ENCODE measurements at places on chromosomes 5 and 9. TPM values are rescaled to one million over a fixed set of nuclear protein-coding genes. Genes with fewer than 3 reads are reported as not detected.

DNA sequence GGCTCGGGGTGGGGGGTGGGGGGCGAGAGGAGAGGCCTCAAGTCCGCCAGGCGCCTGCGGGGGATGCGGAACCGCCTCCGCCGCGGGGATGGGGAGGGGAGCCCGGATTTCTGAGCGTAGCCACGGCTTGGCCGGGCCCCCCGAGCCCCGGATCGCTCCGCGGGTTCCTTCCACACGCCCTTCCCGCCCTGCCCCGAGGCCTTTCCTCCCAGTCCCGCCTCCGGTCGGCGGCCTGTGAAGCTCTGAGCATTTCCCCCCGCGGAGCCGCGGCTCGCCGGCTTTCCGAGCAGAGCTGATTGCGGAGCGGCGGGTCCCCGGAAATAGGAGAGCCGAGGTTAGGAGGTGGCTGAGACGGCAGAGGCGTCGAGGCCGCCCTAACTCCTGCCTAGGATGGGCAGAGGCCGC lies 6.1 kb downstream of the IRX4 start:
- DNase-seq, result no peak

GRCh38 chr5:81760521-81760920 lies 9.6 kb upstream of the SSBP2 start:
- DNase-seq, result no peak

- peak; percentile 27 for DNase-seq
These were observed 38.6 kb downstream of the EXOSC2 start for GRCh38 chr9:130732136-130732535.

GRCh38 chr5:160904591-160904990 lies 52.6 kb upstream of the ATP10B start:
- no peak for DNase-seq

GRCh38 chr5:73757416-73757815 lies 131.4 kb downstream of the ARHGEF28 start:
- DNase-seq, result no peak

GRCh38 chr5:58447226-58447625 lies 12.7 kb downstream of the PLK2 start:
- DNase-seq, result no peak

DNA sequence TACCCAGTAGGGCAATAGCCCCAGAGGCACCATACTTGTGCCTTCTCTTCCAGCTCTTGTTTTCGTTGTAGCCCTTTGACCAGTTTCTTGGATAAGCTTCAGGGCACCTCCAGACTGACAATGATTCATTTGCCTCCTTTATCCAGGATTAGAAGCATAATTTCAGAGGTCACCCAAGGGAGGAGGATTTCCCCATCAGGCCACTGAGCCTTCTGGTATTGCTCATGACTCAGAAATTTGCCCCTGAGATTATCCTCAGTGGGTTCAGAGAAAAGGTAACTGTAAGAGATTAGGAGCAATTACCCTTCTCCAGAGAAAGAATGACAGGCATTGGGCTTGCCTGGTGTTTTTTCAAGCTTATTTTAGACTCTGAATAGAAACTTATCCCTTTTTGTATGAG lies 147.9 kb downstream of the MSX2 start:
- no peak for DNase-seq

GRCh38 chr9:35928591-35929452 lies 19.5 kb downstream of the SPAAR start:
- DNase-seq, result no peak

GRCh38 chr5:176773408-176774035 lies 36.8 kb upstream of the UNC5A start:
- DNase-seq, result peak; percentile 17

DNA sequence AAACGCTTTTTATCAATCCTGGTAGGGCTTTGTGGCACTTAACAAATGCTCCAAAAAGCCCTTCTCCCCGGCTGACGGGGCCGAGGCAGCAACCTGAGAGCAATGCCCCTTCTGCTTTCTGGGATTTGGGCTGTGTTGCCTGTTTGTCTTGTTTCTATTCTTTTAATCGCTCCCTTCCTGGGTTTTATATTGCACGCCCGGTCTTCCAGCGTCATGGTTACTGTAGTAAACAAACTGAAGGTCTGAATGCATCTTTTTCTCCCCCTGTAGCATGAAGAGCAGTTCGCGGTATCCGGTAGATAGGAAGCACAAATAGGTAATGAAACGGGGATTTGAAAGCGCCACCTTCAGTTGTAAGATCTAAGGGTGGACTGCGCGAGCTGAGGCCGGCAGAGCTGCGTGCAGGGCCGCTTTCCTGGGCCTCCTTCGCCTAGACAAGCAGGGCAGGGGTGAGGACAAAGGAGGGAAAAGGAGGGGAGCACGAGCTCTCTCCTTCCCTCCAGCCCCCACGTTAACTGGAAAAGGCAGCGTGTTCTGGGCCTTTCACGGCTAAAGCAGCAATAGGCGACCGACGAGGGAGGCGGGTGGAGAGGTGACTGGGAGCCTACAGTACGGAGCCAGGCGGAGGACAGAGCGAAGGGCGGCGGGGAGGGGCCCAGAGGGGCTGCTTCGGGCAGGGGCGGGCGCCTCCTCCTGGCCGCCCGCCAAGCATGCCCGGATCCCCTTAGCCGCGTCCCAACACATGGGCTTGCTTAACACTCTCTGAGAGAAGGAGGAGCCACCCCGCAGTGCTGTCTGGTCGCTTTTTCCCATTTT lies 49.3 kb upstream of the ZNF366 start:
- DNase-seq, result peak; percentile 38

- no peak for DNase-seq
These were observed 1.2 kb upstream of the SLC4A9 start for GRCh38 chr5:140358738-140359310.

DNA sequence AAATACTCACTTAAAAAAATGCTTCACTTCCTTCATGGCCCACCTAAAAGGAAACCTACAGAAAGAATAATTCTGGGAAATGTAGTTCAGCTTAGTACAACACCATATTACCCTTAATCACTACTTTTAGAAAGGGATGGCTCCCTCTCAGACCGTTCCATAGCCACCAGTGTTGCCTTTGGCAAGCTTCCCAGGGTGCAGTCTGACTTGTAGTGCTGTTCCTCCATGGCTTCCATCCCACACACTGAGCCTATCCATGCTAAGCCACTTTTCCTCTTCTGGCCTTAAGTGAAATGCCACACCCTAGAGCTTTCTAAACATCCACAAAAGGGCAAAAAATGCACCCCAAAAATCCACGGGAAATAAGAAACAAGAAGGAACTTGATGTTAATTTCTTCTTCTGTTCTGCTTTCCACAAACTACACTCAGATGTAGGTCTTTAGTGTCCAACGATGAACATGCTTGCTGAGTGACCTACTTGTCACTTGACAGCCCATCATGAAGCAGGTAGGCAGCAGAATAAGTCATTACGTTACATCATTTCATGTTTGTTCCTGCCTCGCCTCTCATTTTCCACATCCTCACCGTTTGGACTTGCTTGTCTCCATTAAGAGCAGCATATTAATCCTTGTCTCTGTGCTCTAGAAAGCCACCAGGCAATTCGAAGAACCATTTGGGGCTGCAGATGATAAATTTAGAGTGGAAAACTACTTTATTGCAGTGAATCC lies 391.1 kb upstream of the GRAMD2B start:
- DNase-seq, result no peak

- no peak for DNase-seq
These were observed 61.7 kb downstream of the PRRT1B start for GRCh38 chr9:131606896-131607567.

DNA sequence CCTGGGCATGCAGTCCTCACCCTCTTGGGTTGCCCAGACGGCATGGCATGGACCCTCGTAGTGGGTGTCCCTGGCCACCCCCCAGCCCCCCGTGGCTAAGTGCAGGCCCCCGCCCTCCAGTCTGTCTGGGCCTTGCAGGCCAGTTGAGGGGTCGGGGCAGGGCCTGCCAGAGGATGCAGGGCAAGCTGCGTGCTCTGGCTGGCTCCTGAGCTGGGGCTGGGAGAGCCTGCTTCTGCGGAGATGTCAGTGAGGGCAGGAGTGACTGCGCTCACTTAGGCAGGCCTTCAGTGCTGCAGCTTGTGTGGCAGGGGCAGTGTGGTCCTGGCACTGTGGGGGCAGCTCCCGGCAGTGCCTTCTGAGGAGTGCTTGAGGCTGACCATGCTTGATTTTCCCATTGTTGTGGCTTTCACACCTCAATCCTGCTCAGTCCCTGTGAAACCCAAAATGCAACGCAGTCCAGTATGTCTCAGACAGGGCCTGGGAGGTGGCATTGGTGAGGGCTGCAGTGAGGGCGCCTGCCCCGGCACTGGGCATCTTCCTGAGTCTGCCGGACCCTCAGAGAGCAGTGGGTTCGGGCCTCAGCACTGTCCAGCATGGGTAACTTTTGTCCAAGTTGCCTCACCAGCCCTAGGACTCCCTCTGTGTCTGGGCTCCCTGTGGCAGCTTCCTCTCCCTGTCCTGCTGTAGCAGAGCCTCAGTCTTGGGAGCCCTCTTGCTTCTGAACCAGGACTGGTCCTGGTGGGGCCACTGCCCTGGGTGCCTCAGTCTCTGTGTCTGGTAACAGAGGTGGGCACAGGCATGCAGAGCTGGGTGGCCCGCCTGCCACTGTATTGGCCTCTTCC lies 93.0 kb downstream of the PHF2 start:
- DNase-seq, result peak; percentile 0

- DNase-seq, result no peak
These were observed 115.5 kb upstream of the IL7R start for GRCh38 chr5:35741126-35741716.

- DNase-seq, result no peak
These were observed 43.4 kb upstream of the FANCC start for GRCh38 chr9:95360866-95361265.

- DNase-seq, result no peak
These were observed 15.5 kb upstream of the DPM2 start for GRCh38 chr9:127953154-127953553.

DNA sequence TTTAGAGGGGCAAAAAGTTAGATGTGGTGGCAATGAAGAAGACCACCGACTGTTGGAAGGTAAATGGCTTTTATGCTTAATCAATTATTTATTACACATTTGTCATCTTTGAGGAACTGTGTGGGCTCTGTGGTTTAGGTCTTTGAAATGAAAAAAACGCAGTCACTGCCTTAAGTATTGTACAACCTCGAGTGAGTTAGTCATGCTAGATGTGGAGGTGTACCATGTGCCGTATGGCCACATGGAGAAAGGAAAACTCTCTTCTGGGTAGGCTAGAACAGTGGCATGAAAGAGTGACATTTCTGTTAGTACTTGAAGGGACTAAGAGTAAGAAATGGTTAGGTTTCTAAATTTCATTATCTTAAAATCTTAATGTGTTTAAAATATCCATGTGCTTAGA lies 166.1 kb downstream of the HACD4 start:
- DNase-seq, result no peak

DNA sequence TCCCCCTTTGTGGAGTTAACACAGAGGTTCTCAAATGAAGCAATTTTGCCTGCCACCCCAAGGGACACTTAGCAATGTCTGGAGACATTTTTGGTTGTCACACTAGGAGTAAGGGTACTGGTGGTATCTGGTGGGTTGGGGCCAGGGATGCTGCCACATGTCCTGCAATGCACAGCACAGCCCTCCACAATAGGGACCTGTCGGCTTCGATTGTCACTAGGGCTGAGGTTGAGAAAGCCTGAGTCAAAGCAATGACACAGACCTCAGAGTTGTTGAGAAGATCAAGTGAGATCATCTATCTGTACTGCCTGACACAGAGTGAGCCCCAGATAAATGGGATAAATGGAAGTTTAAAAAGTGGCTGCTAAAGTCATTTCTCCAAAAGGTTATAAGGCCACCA lies 249.2 kb upstream of the KLF4 start:
- DNase-seq, result no peak

GRCh38 chr9:87109851-87110250 lies 162.5 kb upstream of the GAS1 start:
- DNase-seq, result no peak

GRCh38 chr5:172418862-172419814 lies 35.2 kb downstream of the SH3PXD2B start:
- DNase-seq, result no peak

DNA sequence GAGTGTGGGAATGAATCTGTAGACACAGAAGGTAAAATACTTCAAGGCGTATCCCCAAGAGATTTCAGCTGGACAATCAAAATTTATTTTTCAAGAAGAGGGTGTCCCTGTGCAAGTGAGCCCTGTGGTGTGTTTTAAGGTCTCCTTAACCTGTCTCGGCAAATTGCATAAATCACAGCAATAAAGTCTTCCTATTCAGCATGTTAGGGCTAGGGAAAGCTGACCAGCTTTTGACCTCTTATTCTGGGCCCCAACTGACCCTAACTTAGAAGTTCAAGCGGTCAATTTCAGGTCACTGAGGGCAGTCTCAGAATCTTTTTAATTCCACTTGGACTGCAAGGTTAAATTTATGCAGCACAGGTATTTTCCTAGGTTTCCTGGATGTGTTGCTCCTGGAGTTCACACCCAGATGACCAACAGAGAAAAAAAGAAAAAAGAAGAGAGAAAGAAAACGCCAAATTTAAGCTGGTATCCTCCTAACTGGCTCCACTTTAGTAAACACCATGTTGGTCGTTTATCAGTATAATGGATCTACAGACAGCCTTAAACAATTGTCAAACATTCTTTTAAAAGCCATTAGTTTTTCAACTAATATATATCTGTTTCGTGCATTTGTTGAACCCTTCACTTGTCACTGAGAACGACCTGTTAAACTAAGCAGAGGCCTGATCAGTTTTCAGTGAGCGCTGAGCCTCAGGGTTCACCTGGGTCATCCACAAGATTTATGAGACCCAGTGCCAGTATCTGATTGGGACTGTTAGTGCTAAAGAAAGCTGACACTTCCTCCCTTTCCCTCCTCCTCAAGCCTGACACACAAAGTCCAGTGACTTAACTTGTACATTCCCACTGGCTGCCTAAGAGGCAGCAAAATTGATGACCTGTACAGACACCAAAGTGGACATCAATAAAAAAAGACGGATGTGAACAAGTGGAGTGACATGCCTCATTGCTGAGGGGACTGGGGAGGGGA lies 546.1 kb downstream of the NR2F1-AS1 start:
- DNase-seq, result no peak

Gene CCDC69
- 68.9 TPM for total RNA-seq

Gene IDNK
- total RNA-seq, result 5.6 TPM

Gene REEP2
- 0.33 TPM for total RNA-seq

Gene INSL4
- total RNA-seq, result not detected

Gene BAAT
- not detected for total RNA-seq

Gene TICAM2
- total RNA-seq, result 0.50 TPM

Gene PARP8
- total RNA-seq, result 181 TPM

Gene CD274
- 6.3 TPM for total RNA-seq

Gene GLRA1
- not detected for total RNA-seq

Gene ZNF879
- 5.1 TPM for total RNA-seq

Gene STKLD1
- total RNA-seq, result 1.0 TPM

Gene CCNJL
- not detected for total RNA-seq

Gene NADK2
- total RNA-seq, result 13.3 TPM

Gene HK3
- 1.2 TPM for total RNA-seq

Gene CLTA
- 32.8 TPM for total RNA-seq

Gene SPEF2
- 3.2 TPM for total RNA-seq

Gene SLC46A2
- not detected for total RNA-seq

Gene RNF208
- 0.67 TPM for total RNA-seq

Gene FBLL1
- total RNA-seq, result not detected
